ENCODE measurements at places on chromosomes 7 and 10. TPM values are rescaled to one million over a fixed set of nuclear protein-coding genes. Genes with fewer than 3 reads are reported as not detected.

DNA sequence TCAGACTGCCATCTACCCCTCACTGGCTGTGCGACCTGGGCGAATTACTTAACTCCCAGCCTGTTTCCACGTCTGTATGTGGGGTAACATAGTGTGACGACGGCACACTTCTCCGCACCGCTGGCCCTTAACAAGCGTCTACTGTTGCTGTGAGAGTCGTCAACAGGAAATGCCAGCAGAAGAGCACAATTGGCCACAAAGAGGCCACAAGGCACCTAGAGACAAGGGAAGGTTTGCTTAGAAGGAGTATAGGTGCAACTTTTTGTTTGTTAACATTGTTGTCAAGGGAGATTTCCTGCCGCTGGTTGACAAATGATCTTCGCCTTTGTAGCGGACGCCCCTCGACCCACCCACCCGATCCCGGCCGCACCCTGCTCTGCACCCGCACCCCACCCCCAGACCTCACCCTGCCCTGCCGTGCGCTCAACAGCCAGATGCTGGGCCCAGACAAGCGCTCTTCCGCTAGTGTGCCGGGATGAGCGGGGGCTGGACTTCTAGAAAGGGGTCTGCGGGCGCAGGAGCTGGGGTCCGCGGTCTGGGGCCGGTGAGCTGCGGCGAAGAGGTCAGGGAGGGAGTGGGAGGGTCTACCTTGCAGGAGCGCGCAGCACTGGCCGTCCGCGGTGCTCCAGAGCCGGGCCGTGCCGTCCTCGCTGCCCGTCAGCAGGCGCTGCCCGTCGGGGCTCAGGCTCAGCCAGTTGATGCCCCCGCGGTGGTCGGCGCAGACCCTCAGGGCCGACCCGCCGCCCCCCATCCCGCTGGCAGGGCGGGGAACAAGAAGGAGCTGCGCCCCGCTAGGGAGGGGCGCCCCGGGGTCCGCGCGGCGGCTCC lies 785 bp downstream of the WDR86 start:
- DNase-seq = no peak

Gene OPN1SW
- 1.8 TPM for polyA plus RNA-seq

GRCh38 chr7:85004402-85004801 lies 182.5 kb downstream of the SEMA3D start:
- DNase-seq = no peak

- no peak for DNase-seq
These were observed 1.8 kb downstream of the SNX8 start for GRCh38 chr7:2312267-2312929.

Gene STX1A
- 7.5 TPM for polyA plus RNA-seq

Gene TET1
- polyA plus RNA-seq = 11.7 TPM

DNA sequence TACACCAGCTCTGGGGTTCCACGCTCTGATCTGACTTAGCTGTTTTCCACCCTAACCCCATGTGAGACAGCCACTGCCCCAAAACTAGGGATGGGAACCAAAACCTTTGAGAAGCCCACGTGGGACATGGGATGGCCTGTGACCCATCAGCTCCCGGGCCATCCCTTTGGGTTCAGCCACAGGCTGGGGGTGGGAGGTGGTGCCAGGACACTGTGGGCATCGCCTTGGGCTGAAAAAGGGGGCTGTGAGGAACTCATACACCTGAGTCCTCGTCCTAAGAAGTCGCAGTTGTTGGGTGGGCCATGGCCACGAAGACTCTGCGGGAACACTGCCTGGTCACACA lies 379.1 kb downstream of the DNAJB6 start:
- DNase-seq = no peak

DNA sequence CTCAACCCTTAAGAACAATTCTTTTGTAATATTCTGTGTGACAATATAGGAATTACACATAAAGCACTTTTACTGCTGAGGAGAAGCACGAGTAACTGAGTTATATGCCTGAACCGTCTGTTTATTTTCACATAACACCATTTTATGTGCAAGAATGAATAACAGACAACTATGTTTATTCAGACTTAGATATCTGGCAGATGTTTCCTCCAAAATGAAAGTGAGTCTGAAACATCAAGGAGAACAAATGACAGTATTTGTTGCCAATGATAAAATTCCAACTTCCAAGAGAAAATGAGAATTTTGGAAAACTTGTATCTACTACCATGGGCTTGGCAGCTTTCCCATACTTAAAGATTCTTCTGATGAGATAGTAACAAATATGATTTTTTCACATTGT lies 51.4 kb downstream of the DNMBP start:
- no peak for DNase-seq

Gene ARL5B
- 43.4 TPM for polyA plus RNA-seq

Gene GNAT3
- polyA plus RNA-seq = not detected

Gene ACTR1A
- polyA plus RNA-seq = 89.2 TPM

Gene BPGM
- 45.7 TPM for polyA plus RNA-seq

Data from right renal cortex interstitium (tissue), 3 donors.